ENCODE measurements at places on chromosomes 4 and X.

DNA sequence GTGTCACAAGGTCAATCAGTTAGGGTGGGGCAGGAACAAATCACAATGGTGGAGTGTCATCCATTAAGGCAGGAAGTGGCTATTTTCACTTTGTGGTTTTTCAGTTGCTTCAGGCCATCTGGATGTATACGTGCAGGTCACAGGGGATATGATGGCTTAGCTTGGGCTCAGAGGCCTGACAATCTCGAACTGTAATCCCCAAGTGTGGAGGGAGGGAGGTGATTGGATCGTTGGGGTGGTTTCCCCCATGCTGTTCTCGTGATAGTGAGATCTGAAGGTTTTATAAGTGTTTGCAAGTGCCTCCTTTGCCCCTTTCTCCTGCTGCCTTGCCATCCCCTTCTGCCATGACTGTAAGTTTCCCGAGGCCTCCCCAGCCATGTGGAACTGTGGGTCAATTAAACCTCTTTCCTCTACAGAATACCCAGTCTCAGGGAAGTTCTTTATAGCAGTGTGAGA lies 36.7 kb upstream of the STS start:
- no peak for DNase-seq

- DNase-seq: no peak
These were observed 31.6 kb upstream of the SOD3 start for GRCh38 chr4:24763631-24764297.

- no peak for DNase-seq
These were observed 152.6 kb downstream of the MID1 start for GRCh38 chrX:10467793-10468192.

DNA sequence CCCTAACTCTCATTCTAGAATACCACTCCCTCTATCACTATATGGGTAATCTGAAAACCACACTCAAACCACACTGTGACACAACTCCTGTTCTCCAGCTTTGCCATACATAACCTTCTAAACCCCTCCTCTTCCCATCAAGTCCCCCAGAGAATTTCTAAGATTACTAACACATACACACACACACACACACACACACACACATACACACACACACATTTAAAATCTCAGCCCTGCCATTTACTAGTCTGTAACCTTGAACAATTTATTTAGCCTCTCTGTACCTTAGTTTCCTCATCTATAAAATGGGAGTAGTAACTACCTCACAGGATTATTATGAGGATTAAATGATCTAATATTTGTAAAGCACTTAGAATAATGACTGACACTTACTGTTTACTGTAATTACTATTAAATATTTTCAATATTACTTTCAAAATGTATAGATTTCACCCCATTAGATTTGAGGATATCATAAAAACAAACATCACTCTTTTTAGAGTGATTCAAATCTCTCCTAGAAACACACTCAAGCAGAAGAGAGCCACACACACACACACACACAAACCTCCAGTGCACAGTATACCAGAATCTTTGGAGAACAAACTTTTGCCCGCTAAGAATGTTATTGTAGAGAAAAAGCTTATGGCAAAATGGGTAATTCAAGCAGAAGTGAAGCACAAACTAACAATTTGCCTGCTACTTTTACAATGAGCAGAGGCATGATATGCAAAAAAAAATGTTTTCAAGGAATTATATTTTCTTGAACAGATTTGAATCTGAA lies 3.8 kb downstream of the ANKRD50 start:
- no peak for DNase-seq

GRCh38 chr4:145199051-145199716 lies 18.8 kb upstream of the OTUD4 start:
- no peak for DNase-seq

DNA sequence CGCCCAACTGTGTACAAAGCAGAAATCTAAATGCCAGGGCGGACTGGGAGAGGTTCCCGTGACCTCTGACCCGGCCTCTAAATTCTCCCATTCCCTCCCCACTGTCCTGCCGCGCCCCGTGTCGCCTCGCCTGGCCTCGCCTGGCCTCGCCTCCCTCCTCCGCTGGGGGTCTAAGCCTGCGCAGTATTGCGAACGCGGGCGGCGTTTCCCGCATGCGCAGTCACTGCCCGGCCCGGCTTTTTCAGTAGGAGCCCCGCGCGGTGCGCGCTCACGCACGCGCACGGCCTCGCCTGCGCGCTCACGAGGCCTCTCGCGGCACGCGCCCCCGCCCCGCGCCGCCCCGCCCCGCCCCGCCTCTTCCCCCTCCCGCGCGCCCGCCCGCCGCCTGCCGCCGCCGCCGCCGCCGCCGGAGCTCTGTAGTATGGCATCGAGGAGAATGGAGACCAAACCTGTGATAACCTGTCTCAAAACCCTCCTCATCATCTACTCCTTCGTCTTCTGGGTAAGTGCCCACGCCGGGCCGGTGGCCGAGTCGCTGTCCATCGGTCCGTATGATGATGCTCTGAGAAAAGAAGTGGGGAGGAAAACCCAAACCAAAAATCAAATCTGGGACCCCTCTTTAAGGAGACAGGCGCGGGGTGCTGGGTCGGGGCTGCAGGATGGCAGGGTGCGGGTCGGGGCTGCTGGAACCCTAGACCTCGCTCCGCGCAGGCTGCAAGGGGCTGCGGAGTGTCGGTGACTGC lies at the start of gene TSPAN7:
Gene TSPAN7, plus strand, starts transcription at position 417 of the 743 bp plus-strand sequence. Its CDS starts 5 bp downstream, at position 422.
- DNase-seq: peak; percentile 78

DNA sequence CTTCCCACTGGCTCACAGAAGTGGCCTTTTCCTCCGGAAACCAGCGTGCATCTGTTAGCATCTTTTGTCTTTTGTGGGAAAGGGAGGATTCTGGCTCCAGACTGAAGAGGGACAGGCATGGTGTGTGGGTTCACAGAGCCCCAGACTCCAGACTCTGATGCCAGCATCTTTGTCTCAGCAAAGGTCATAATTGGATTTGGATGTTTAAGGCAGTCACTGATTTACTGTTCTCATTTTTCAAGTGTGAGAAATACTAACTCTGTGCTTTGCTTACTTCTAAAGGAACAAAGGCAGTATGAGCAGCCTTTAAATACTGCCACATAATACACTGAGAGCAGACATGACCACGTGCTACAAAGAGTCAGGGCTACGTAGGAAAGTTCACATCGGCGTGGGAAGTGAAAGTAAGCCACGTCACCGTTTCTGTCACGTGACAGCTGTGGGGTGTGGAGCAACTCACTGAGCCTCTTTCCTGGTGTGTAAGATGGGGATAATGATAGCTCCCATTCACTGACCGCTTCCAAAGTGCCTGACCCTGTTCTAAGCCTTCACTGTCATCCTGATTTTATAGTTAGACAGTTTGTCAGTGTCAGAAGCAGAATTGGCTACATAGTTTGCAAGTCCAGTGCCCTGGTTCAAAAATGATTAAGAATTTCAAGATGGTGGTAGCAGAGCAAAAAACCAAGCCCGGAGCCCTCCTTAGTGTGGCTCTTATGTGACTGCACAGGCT lies 24.8 kb upstream of the TMSB4X start:
- peak; percentile 92 for DNase-seq

DNA sequence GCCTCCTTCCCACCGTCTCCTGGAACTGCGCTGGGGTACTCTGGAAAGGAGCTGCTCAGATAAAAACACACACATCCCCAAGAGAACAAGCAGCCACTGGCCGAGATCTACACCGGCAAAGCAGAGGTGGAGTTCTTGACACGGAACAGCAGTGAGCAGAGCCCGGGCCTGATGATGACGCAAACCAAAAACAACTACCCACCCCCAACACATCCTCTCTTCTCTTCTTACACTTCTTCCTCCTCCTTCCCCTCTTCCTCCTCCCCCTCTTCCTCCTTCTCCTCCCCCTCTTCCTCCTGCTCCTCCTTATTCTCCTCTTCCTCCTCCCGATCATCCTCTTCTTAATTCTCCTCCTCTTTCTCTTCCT lies 4.6 kb downstream of the PNMA5 start:
- no peak for DNase-seq

DNA sequence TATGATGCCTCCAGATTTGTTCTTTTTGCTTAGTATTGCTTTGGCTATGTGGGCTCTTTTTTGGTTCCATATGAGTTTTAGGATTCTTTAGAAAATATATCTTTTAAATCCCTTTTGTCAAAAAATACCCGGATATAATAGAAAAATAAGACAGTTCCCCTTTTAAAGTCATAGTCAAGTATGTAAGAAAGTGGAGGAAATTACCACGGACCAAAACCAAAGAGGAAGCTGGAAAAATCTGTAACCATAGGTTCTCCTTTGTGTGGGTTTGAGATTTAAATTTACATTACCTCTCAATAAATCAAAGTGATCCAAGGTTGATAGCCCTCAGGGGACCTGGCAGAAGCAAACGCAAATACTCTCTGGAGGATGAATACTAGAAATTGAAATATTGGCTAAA lies 58.3 kb upstream of the PACRGL start:
- no peak for DNase-seq

DNA sequence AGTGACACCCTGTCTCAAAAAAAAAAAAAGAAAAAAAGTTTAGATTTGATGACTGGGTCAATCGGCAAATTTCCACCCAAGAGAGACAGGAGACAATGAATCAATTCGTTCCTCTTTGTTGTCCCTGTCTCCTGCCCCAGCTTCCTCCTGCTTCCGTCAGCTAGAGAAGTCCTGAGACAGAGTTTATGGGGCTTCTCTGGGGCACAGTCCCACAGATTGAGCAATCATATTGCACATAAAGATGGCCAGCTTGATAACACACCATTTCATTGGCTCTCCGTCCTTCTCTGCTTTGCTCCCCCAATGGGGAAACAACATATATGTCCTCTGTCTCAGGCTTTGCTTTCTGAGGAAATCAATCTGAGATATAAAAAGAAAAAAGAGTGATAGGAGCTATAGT lies 78.4 kb upstream of the FUNDC1 start:
- DNase-seq: no peak

DNA sequence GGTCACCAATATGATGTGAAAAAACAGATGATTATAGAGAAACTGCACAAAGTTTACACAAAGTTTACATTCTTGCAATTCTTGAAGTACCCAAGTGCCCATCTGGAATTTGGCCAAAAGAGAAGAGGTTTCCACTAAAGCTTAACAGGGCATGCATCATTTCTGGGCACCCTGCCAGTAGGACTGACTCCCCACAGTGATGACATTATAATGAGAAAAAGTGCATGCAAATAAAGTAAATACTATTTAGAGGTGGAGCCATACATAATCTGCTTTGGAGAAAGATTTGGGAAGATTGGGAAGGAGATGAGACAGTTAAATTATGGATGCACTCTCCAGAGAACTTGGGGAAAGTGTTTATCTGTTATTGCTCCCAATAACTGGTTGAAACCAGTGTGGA lies 93.7 kb upstream of the TRPC3 start:
- DNase-seq: no peak

DNA sequence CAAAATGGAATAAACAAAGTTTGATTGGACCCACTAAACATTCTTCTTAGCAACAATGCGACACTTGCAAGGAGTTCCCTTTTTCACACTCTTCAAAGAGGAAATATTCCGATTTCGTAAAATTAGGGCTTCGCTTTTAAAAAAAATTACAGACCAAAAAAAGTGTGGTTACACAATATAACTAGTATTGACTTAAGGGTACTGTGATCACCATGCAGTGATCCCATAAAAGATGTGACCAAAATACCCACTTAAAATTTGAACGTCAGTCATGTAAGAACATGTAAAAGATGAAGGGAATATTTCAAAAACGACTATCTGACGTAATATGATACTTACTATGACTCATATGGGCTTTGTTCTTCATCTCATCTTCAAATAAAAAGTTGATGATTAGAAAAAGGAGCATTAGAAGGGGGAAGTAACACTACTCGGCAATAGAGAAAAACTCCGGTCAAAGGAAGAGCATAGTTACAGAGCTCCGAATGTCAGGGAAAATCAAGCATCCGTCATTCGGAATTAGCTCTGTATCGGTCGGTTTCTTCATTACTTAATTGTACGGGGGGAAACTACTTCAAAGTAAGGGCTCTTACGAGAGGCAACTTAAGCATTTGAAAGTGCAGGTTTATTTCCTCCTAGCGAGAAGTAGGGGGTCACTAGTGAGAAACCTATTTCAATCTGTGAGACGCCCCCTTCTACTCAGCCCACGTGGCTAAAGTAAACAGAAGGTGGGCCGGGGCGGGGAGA lies 1.3 kb upstream of the TET2 start:
- peak; percentile 67 for DNase-seq

GRCh38 chrX:48903290-48903689 lies 5.6 kb downstream of the PQBP1 start:
- no peak for DNase-seq

- DNase-seq: no peak
These were observed 19.7 kb downstream of the ZFP42 start for GRCh38 chr4:188015025-188015940.

DNA sequence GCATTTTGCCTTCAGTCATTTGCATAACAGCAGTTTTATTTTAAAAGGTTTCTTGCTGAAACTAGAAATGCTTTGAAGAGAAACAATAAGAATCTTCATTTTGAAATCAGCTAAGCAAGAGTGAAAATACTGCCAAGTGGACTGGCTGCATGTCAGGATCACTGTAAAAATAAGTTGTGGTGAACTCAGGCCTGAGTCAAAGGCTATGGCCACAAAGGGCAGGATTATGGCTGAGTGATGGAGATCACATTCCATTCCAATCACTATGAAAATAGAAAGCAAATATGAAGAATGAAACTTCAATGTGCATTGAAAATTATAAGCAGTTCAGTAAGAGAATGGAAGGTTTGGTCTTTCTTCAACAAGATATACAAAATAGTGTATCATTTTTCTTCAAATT lies 224.5 kb downstream of the PCDH18 start:
- no peak for DNase-seq

DNA sequence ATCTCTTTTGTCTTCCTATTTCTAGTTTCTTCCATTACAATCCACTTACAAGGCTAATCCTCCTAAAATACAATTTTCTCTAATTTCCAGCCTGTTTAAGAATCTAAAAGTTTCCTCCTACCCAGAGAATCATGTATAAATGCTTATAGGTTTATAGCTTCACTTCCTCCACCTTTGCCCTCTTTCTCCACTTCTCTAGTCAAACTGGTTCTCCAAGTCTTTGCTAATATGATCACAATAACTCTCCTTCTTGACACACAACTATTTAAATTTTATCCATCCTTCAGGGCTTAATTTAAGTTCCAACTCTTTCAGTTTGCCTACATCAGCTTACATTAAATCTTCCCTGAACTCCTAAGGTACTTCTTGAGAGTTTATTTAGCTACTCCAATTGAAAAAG lies 69.2 kb downstream of the RPS6KA6 start:
- DNase-seq: no peak

GRCh38 chr4:81314196-81314896 lies 99.3 kb upstream of the PRKG2 start:
- no peak for DNase-seq

GRCh38 chr4:187726485-187726884 lies 269.1 kb upstream of the ZFP42 start:
- DNase-seq: no peak

GRCh38 chrX:78517124-78517523 lies 142.0 kb downstream of the RTL3 start:
- peak; percentile 59 for DNase-seq

GRCh38 chr4:168499241-168499640 lies 2.4 kb downstream of the PALLD start:
- DNase-seq: no peak

- no peak for DNase-seq
These were observed 69.9 kb downstream of the ARHGAP10 start for GRCh38 chr4:147801820-147802219.

- no peak for DNase-seq
These were observed 445.9 kb downstream of the TLL1 start for GRCh38 chr4:166318810-166319525.

GRCh38 chr4:147396105-147396504 lies 84.8 kb upstream of the EDNRA start:
- no peak for DNase-seq

Data from CD4-positive, alpha-beta T cell (primary cell).